ENCODE measurements at places on chromosomes 4 and X.

DNA sequence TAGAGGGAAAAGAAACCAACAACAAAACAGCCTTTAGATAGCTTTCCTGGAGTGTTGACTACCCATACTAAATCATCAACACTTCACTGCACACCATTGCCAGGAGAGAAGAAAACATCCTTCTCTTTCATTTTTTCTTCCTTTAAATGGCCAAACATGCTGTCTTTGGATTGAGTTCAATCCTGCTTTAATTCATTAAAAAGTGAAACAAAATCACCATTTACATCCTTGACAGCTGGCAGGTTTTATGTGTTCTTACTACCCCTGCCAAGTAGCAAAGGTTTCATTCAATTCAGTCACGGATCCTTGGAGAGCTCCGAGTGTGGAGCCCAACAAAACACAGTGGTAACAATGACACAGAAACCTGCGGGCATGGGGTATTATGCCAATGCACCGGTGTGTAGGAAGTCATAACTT, 568.3 kb downstream of the ANKRD50 start:
- no peak for DNase-seq

DNA sequence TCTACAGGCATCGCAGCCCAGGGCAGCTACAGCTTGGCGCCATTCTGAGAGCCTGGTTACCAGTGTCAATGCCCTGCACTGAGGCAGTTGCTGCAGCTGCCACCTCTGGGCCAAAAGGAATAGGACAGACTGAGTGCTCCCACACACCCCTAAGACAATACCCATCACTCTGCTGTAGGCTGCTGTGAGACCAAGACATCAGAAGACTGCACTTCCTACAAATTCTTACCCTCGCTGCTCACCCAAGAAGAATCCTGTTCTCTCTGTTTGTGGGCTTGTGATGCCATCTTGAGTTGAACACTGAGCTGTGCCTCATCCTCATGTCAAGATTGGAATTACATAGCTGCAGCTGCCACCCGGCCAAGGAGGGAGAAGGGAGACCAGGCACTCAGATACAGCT, 1847.0 kb upstream of the PCDH10 start:
- DNase-seq, result no peak

- no peak for DNase-seq
Measured at GRCh38 chrX:33195698-33196097, 15.7 kb downstream of the DMD start.

GRCh38 chr4:85478576-85478975, 3.6 kb downstream of the ARHGAP24 start:
- DNase-seq, result no peak

DNA sequence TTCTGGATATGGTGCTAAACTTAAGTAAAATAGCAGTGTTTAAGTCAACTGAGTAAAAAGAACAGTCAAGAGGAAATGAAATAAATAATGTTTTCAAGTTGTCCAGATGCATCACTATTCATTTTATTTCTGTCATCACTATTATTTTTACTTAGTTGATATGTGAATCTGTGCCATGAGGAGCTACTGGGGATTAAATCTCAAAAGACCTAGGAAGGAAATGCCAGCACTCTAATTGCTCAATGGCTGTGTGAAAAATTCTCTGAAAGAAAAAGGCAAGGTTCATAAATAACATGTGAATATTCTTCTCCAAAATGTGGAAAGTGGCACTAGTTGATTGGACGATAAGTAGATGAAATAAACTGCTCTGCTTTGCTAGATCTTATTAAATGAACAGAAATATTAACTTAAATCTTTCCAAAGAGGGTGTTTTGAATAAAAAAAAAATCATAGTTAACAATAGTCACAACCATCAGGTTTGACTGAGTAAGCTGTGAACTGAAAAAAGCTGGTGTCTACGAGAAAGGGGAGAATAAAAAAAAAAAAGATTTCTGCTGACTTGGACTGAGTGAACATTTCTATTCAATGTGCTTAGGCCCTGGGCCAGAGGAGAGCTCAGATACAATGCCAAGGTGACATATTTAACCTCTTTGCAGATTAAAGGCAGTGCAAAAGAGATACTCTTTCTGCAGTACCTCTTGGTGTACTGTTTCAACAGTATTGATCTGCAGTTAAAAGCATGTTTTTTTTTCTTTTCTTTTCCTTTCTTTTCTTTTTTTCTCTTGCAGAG, 1.6 kb downstream of the SPARCL1 start:
- no peak for DNase-seq

DNA sequence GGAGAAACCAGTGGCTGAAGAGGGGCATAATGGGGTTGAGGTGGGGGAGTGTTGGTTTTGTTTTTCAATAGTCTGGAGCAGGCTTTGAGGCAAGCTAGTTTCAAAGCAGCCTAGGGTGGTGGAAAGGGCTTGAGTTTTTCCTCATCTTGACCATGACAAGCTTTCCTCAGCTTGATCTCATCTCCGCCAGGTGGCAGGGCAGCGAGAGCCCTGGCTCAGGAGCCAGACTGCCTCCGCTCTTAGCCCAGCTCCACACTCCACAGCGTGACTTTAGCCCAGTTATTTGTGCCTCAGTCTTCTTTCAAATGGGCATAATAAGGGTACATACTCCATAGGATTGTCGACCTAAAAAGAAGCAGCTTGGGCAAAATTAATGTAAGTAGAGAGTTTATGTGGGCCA, 29.9 kb upstream of the SOWAHD start:
- DNase-seq, result no peak

DNA sequence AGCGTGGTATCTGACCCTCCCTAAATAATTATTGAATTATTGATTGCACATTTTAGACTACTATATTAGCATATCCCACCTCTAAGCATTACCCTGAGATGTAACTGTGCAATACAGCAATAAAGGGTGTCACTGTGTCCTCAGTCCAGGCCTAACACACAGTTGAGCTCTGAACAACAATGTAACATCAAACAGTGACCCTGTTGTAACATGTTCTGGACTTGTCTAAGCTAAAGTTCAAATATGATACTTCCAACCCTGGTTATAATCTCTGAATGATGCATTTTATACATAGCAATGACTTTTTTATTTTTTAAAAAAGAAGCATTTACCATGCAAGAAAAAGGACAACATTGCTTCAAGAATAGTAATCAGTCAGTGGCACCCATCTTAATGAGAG, 61.6 kb upstream of the DMD start:
- no peak for DNase-seq

DNA sequence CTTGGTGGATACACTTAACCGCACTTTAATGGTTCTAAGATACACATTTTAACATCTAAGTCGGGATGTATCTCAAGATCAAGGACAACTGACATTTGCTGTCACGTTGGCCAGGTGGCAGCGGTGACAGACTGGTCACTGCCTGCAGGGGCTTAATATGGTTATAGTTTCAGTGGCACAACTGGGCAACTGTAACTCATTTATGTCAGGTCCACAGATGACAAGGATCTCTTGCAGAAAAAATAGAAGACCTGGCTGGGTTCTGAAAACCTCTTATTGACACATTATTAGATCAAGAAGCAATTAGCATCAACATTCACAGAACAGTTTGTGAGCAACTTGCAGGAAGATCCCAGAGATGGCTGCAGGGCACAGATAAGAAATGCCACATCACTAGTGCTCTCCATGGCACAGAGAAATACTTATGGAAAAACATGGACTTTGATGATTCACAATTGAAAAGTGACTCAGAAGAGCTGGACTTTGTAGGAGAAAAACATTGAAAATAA, 99.6 kb upstream of the SORBS2 start:
- DNase-seq, result no peak

DNA sequence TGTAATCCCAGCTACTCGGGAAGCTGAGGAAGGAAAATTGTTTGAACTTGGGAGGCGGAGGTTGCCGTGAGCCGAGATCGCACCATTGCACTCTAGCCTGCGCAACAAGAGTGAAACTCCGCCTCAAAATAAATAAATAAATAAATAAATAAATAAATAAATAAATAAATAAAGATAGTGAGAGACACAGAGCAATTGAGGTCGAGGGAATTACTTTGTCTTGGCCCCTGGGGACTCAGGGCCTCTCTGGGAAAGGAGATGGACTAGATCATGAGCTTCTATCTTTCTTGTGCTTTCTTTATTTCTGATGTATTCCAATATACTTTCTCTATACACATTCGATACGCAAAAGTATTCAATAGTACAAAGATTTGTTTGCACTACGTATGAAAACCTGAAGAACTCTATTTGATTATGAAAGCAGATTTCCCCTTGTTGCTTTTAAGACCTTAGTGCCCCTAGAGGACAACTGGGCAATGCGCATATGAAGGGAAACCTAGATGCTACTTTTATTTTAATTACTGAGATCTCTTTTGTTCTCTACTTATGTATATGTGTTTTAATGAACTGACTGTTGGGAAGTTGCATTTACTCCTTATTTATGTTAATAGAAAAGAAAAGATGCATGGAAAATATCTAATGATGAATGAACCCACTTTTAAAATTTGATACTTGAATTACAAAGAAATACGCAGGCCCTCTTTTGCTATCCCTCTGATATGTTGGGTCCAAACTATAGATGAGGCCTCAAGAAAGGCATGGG, 12.8 kb upstream of the ELOVL6 start:
- DNase-seq, result peak; percentile 45

DNA sequence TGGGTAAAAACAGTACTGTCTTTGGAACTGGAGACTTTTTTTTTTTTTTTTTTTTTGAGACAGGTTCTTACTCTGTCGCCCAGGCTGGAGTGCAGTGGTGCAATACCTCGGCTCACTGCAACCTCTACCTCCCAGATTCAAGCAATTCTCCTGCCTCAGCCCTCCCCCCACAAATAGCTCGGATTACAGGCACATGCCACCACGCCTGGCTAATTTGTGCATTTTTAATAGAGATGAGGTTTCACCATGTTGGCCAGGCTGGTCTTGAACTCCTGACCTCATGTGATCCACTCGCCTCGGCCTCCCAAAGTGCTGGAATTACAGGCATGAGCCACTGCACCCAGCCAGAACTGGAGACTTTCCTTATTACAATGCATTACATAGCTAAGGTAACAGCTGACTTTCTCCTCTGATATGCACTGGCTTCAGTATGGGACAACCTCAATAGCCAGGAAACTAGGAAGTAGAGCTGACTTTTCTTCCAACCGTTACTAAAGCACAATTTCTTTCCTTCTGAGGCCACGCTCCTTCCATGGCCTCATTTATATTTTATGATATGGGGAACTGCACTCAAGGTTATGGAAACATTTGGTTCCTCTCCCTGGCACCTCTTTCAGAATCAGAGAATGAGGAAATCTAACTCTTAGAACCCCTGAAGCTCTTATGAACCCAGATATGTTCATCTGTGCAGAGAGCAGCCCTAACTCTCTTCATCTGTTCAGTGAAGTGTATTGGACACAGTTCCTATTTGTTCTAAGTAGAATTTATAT, 53.5 kb upstream of the FAM9B start:
- no peak for DNase-seq

Measured in activated CD8-positive, alpha-beta memory T cell treated with anti-CD3 and anti-CD28 coated beads, Interleukin-2, amount 10 ng/mL, durations not matched to agents 7 days and 5 days (primary cell).